ENCODE measurements at places on chromosomes 1 and 21.

DNA sequence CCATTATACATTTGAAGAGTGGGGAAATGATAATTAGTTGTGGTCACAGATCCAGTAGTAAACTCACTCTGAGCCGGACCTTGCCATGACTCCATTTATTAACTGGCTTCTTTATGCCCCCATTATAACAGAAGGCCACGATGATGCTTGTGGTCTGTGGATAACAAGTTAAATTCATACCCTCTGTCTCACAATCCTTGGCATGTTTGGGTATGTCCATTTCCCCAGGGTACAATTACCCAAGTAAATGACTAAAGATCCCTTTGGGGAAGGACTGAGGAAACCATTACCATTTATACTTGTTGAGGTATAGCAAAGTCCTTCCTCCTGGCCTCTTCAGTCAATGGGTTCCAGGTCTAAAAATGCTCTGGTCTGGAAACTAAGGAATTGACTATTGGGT, 7.3 kb upstream of the USP1 start:
- no peak for DNase-seq

GRCh38 chr1:12690156-12690555, 25.8 kb upstream of the AADACL3 start:
- no peak for DNase-seq

DNA sequence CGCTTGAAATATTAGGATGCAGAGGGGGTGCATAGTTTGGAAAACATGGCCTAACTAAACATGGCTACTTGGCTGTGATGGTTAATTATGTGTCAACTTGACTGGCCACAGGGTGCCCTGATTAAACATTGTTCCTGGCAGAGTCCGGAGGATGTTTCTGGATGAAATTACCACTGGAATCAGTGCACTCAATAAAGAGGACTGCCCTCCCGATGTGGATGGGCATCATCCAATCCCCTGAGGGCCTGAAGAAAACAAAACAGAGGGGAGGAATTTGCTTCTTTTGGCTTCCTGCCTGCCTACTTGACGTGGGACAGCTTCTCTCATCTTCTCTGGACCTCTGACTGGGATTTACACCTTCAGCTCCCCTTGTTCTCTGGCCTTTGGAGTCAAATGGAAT, 79.1 kb upstream of the KCNE2 start:
- no peak for DNase-seq

GRCh38 chr1:202571719-202572339, 138.4 kb downstream of the SYT2 start:
- no peak for DNase-seq

DNA sequence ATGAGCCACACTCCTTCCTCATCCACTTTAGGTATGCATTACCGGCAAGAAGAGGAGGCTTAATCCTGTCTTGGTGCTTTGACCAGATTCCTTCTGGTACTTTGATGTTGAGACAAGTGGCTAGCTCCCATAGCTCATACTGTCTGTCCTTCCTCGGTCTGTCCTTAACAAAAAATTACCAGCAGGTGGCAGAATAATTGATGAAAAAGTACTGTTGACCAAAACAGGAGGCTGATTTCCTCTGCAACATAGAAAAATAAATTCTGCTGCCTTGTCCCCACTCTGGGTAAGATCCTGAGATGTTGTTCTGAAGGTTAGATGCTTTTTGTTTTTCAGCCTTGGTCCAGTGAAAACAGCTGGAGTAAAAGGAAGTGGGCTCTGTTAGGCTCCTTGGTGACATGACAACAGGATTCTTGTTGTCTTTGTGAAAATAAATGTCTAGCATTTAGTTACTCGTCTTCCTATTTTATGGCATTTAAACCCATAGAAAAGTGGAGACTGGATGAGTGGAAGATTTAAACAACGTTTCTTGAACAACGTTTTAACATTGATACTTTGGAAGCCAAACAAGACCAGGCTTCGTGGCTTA, 11.2 kb upstream of the HJV start:
- no peak for DNase-seq

All from stimulated activated CD4-positive, alpha-beta T cell treated with anti-CD3 and anti-CD28 coated beads, Interleukin-1b, Interleukin-23, amount 100 ng/mL, for 1 hour (primary cell).